ENCODE measurements at places on chromosomes 3 and 15.

DNA sequence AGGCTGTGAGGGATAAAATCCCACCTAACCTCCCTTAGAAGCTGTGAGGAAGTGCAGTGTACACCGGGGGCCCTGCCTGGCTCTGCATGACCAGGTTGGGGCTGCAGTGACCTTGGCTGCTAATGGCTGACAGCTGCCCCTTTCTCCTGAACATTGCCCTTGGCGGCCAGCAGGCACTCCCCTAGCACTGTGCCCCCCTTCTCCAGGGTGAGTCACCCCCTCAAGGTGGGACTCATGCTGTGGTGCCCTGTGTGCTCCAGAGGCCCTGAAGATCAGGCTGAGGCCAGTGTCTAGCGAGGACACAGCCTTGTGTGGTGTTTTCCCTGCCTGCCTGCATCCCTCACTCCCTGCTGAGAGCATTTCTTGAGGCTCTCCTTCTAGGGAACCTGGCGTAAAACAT is 21.0 kb upstream of the FGD5 start:
- no peak for DNase-seq

DNA sequence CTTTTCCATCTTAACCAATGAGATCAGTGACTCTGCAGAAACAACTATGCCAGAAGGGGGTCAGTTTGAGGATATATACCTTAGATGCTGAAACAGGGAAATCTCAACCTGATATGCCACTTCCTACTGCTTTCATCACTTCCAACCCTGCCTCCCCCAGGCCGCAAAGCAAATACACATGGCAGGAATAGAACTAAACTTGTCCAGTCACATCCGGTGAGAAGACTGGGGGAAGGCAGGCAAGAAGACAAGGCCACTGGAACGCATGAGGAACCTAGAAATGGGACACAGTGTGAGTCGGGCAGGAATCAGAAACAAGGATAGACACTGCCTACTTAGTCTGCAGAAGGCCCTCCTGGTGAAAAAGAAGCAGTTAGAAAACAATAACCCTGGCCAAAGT is 90.6 kb downstream of the MYO5A start:
- DNase-seq: no peak

DNA sequence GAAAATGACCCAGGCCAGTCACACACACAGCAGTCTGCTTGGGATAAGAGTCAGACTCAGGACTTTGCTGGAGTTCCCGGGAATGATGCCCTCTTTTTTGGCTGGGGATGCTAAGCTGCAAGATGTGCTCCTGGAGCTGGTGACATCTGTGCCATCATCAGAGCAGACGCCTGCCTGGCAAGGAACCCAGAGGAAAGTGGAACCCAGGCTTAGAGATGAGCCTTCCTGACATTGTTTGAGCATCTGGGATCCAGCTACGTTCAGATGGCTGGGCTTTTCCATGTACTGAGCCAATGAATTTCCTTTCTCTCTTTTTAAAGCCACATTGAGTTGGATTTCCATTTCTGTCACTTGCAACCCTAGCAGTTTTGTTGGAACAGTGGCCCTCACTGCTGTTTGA is 53.3 kb downstream of the EBLN2 start:
- no peak for DNase-seq

GRCh38 chr3:158279609-158280008 is 169.7 kb downstream of the RSRC1 start:
- no peak for DNase-seq

GRCh38 chr3:839981-840380 is 252.8 kb upstream of the CNTN6 start:
- no peak for DNase-seq

- peak; percentile 70 for DNase-seq
Observed at GRCh38 chr3:197151580-197151979, 122.0 kb upstream of the MELTF start.

DNA sequence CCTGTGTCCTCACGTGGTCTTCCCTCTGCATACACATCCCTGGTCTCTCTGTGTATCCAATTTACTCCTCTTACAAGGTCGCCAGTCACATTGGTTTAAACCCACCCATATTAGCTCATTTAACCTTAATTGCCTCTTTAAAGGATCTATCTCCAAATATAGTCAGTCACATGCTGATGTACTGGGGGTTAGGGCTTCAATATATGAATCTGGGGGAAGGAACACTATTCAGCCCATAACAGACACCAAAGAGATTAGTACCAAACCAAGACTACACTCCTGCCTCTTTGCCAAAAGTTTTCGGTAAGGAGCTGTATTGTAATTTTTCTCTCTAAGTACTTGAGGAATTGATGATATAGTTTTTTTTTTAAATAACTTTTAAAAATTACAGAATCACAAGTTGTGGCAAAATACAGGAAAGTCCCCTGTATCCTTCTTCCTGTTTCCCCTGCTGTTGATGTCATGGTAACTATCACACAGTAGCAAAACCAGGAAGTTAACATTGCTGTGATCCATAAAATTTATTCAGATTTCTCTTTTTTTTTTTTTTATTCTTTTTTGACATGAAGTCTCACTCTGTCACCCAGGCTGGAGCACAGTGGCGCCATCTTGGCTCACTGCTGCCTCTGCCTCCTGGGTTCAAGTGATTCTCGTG is 67.8 kb downstream of the SLCO3A1 start:
- peak; percentile 51 for DNase-seq

DNA sequence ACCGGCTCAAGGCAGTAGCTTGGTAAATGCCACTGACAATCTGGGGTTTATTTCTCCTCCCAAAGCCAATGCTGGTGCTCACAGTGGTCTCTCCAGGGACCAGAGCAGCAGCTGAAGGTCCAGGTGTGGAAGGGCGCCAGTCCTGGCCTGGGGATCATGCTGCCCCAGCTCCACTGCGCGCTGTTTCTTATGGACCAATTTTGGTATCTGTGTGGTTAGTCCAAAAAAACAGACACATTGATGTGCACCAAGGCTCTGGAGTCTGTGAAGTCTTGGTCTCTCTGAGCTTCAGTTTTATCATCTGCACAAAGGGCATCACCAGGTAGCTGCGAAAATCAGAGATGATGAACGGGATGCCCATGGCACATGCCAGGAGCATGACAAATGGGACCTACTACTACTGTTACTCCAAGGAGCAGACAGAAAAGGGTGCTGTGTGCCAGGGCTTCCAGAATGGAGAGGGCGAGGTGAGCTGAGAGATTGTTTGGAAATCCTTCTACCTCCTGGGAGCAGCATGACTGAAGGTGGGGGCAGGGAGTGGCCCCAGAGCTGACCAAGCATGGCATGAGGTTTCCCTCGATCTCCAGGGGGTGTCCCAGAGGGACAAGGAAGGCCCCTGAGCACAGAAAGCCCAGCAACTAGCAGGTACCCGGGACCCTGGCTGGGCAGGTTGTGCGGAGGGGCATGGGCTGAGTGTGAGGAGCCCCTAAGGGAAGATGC is 134.3 kb upstream of the PRR20G start:
- DNase-seq: no peak

DNA sequence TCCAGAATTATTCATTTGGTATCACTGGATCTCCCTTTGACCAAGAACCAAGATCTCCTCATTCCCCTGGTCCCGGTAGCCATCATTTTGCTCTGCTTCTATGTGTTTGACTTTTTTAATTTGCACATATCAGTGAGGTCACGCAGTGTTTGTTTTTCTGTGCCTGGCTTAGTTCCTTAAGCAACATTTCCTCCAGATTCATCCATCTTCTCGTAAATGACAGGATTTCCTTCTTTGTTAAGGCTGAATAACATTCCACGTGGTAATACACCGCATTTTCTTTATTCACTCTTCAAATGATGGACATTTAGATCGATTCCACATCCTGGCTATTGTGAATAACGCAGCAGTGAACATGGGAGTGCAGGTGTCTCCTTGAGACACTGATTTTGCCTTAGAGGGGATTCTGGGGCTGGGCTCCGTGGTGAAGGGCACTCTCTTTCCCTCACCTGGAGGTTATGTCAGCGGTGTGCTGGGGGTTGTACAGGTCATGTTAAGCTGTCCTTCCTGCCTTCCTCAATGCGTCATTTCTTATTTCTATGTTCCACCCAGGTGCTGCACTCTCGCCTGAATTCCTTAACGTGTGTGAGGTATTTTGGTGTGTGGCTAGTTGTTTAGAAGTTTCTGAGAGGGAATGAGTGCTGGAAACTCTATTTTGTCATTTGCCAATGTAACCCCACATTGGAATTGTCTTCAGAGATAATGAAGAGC is 212.2 kb downstream of the LPP start:
- DNase-seq: peak; percentile 43

DNA sequence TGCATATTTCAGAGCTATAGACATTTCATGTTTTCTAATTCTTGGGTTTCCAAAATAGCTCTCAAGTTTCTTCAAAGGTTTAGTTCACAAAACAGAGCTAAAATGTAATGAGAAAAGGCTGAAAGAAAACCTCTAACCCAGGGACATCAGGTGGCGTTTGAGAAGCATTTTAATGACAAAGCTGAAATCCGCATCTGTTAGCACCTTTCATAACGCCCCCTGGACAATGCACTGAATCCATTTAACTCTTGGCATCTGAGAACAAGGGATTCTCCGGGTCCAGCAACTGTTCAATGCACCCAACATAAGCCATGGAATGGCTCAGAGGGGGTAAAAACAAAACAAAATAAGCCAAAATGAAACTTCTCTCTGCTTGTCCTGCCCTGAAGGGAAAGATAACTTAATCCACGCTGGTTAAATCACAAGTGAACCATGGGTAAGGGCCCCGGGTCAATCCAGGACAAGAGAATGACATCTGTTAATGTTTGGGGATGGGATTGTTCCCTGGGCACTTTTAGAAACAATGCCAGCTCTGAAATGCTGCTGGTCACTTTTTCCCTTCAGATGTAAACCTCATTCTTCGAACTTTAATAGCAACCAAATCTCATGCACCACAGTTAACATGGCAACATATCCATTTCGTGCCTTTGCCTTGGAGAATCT is 466.2 kb upstream of the ADAMTS9 start:
- no peak for DNase-seq

- DNase-seq: peak; percentile 74
Observed at GRCh38 chr15:71083349-71083748, 31.9 kb upstream of the THSD4 start.

- no peak for DNase-seq
Observed at GRCh38 chr3:53238886-53239285, 16.9 kb downstream of the TKT start.

GRCh38 chr3:38617586-38617985 is 31.9 kb downstream of the SCN5A start:
- no peak for DNase-seq

DNA sequence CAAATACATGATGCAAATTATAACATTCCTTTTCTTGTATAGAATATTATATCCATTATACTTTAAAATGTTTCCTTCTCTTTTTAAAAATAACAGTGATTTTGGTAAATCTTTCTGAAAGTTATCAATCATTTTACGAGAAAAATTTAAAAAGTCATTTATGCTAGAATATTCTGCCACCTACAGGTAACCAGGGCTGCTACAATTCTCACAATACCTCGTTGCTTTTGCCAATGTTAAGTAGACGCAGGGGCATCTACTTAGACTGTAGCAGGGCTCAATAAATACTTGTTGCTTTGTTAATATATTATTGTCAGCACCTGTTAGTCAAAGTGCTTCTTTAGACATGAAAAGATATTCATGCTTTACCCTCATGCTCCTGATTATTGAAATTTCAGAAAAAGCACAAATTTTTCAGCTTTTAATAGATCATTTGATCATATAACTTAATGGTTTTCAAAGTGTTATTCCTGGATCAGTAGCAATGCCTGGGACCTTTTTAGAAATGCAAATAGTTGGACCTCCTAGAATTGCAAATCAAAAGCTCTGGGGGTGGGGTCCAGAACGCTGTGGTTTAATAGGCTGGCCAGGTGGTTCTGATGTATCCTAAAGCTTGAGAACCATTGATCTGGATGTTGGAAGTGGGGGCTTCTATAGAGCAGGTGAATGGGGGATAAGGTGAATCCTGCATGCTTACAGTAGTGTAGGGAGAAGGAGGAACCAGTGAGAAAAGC is 223.6 kb upstream of the PDZRN3 start:
- DNase-seq: peak; percentile 68

DNA sequence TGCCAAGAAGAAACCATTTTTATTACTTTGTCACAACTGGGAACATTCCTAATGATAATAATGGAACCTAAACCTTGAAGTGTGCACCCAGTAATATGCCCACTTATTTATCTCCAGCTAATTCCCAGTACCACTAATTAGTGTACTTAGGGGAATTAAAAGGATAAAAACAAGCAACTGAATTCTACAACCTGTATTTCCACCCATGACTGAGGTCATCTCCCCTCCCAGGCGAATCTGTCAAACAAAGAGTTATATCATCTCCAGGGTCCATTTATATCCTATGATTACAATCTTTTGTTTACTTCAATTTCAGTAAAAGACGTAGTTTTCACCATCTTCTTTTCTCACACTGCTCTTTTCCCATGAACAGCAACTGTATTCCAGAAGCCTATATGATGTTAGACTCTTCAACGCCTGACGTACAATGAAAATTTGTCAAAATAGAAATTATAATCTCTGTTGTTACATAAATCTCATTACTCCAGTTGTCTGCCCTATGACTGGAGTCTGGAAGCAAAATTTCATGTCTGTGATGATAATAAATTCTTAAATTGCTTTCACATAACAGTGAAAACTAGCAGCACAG is 177.6 kb downstream of the GOLIM4 start:
- no peak for DNase-seq

DNA sequence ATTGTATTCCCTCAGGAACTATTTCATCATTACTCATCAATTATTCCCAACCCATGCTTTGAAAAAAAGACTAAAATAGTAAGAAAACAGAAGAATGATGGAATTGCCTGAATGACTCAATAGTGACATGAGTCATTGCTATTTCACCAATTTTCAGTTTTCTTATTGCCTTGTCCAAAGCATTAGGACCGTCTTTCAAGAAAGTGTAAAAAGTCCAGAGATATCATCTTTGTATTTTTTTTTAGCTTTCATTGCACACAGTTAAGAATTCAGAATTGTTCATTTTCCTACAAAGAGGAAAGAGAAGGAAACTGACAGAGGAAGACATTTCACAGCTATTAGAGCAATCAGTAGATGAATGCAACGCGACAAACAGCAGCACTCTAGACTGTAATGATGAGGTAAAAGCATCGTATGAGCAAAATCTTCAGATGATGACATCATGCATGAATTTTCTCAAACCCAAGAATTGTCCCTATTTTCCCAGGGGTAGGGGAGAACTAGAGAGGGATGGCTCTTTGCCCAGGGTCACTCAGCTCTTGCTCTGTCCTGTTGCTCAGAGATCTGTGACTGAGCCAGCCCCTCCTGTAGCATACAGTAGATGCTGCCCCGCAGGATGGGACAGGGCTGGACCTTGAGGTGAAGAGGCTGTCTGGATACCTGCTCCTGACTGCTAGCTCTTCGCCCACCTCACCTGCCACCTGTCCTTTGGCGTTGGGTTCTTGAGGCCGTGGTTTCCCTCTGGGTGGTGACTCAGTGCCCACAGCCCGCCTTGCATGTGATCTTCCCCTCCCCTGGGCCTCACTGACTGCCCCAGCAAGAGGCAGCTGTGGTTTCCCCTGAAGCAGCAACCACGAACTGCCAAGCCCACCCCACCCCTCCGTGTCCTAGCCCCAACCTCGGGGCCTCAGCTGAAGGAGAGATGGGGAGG is 84.8 kb downstream of the PPCDC start:
- peak; percentile 96 for DNase-seq

- DNase-seq: no peak
Observed at GRCh38 chr15:78206326-78207109, 27.8 kb downstream of the ACSBG1 start.
